ENCODE measurements at places on chromosomes 12 and 14.

- DNase-seq = peak; percentile 47
Observed at GRCh38 chr12:104686196-104686595, 229.4 kb downstream of the CHST11 start.

DNA sequence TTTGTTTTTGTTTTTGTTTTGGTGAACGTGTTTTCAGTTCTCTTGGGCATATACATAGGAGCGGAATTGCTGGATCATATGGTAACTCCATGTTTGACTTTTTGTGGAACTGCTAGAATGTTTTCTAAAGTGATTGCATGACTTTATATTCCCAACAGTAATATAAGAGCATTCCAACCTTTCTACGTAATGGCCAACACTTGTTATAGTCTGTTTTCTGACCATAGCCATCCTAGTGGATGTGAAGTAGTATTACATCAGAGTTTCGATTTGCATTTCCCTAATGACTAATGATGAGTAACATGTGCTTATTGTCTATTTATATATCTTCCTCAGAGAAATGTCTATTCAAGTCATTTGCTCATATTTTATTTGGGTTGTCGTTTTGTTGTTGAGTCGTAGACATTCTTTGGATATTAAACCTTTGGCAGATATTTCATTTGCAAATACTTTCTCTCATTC, 268.7 kb downstream of the AEBP2 start:
- DNase-seq = no peak

- no peak for DNase-seq
Observed at GRCh38 chr12:117523971-117524370, 162.5 kb upstream of the NOS1 start.

- DNase-seq = no peak
Observed at GRCh38 chr14:85239791-85240190, 290.2 kb upstream of the FLRT2 start.

GRCh38 chr12:112498580-112498979, 79.8 kb downstream of the PTPN11 start:
- DNase-seq = no peak

DNA sequence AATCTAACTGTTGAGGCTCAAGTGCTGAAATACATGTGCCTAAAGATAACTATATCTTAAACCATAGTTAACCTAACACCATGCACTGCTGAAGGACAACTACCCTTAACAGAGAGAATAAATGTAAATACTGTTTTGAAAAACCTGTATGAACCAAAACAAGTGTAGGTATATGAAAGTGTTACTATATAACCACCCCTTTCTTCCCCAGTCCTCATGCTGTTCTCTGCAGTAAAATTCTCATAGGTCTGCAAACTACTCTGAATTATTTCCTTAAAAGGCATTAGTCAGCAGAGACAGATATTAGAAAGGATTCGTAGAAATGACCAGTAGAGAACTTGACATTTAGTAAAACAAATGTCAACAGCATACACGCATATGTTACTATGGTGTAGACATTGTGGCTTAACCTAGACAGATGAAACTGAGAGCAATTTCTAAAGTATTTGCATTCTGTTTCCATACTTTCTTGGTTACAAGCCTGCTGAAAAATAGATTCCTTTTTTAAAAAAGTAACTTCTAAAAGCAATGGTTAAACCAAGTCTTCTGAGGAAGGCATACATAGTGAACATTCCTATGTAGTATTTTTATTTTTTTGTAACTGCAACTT, 13.9 kb downstream of the CSRP2 start:
- no peak for DNase-seq

GRCh38 chr14:61524936-61525292, 170.4 kb upstream of the HIF1A start:
- DNase-seq = no peak

DNA sequence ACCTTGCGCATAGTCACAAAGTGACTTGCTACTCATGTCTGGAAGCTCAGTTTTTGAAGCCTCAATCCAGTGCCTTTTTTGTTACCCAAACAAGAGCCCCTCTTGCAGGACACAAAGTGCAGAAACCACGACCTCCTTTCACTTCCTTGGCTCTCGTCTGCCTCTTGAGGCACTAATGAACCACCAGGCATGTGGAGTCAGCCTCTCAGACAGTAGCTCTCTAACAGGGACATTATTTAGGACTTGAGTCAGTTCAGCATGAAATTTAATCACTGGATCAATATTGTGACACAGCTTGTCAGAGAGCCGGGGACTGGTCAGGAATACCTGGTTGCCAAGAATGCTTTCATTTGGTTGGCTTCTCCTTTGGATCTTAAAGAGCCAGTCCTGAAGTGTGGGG, 46.7 kb downstream of the HSPB8 start:
- DNase-seq = no peak

GRCh38 chr12:132329036-132329719, at the start of gene GALNT9:
TSS of gene GALNT9 (minus strand) at chr12:132329589. CDS start at chr12:132329203, 386 bp downstream.
- DNase-seq = no peak

- no peak for DNase-seq
Observed at GRCh38 chr12:124018539-124018938, 45.5 kb downstream of the ZNF664 start.

- no peak for DNase-seq
Observed at GRCh38 chr14:47490353-47490752, 185.1 kb downstream of the MDGA2 start.

DNA sequence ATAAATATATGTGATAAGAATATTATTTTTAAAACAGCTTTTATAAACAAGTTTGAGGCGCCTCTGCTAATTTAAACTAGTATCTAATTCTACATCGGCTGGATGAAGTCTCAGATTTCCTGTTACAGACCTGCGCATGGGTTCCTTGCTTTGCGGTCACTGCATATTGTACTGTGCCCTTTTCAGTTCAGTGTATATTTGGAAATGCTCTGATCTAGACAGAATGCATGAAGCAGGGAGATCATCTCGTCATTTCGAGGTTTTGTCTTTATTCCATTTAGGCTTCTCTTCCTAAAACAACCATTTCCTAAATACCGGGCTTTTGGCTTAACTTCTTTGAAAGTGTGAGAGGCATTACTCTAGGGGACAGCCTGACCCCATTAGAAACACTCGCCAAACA, 25.6 kb downstream of the CRACR2A start:
- DNase-seq = no peak

GRCh38 chr14:94700336-94700735, 69.6 kb downstream of the GSC start:
- DNase-seq = no peak

- peak; percentile 94 for DNase-seq
Observed at GRCh38 chr14:73741386-73741875, 27.2 kb upstream of the PNMA1 start.

- DNase-seq = no peak
Observed at GRCh38 chr12:41365653-41366171, 177.6 kb downstream of the PDZRN4 start.

DNA sequence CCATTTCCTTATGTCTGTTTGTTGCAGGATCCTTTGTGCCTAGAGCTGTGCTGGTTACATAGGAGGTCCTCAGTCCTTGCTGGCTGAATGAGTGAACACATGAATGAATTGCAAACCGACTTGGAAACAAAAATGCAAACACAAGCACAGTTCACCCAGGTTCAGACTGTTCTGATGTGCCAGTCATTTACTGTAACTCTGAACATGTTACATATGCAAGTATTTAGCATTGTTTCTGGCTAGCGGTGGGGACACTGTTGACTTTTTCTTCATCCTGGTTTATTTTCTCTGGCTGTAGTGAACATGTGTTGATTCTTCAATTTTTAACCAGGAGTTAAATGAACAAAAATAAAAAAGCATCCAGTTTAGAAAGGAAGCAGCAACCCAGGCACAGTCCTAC, 33.4 kb downstream of the TSPAN9 start:
- DNase-seq = no peak

- DNase-seq = no peak
Observed at GRCh38 chr12:115267891-115268290, 583.9 kb upstream of the TBX3 start.

- no peak for DNase-seq
Observed at GRCh38 chr12:76084863-76085519, 506 bp upstream of the NAP1L1 start.

- DNase-seq = no peak
Observed at GRCh38 chr14:95303552-95303951, 16.2 kb downstream of the CLMN start.

DNA sequence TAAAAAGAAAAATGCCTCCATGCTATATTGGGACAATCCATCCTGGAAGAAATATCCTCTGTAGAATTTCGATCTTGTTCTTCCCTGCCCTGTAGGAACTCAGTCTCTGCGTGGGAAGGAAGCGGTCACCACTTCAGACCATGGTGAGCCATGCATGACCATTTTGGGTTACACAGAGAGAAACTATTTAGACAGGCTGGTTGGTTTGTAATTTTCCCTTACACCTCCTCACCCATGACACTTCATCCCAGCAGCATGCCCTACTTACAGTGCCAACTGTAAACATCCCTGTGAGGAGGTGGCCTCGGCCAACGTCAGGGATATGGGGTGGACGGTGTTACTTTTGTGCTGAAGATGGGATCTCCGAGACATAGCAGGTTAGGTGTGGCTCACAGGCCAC, 121.4 kb downstream of the SMOC1 start:
- peak; percentile 86 for DNase-seq

GRCh38 chr14:93173943-93174395, 10.7 kb downstream of the MOAP1 start:
- DNase-seq = peak; percentile 37

DNA sequence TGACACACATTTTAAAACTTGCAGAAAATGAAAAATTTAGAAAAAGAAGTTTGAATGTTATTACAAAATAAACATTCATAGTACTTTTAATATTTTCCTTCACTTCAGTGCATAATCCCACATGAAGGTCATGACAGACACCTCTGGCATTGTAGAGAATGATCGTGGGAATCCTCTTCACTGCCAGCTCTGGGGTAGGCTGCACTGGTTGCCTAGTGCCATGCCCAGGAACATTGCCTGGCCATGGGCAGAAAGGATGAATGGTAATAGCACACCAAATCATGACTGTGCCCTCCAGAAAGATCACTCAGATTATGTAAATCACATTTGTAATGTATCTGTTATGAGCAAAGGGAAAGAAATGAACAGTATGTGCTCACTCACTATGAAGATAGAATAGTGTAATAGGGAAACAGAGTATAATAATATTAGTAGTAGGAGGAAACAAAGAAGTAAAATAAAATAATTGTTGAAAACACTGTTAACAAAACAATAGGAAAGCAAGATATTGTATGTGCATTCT, 161.6 kb downstream of the PLCZ1 start:
- DNase-seq = no peak

DNA sequence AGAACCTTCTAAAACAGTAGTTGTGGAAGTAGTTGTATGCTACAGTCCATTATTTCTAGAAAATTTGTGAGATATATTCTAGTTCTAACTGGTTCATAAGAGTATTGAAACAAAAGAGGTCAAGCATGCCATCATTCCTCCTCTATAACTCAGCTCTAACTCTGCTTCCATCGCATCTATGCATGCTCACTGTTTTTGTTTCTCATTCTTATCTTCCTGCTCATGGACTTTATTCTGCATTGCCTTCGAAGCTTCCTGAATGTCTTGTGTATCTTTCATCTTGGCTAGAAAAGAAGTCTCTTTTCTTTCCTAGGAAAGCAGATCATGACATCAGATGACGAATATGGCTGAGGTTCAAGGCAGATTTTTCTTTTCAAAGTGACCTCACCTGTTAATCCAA, 402 bp downstream of the LMNTD1 start:
- DNase-seq = no peak

DNA sequence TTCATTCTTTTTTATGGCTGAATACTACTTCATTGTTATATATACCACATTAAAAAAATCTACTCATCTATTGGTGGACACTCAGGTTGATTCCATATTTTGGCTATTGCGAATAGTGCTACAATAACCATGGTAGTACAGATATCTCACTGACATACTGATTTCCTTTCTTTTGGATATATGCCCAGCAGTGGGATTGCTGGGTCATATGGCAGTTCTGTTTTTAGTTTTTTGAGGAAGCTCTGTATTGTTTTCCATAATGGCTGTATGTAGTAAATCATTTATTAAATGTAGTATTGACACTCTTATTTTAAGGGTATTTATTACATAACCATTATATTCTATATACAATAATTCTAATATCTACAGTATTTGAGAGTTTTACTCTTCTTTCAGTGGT, 43.7 kb downstream of the PTCSC3 start:
- no peak for DNase-seq

GRCh38 chr12:47022296-47022695, 57.1 kb upstream of the PCED1B start:
- peak; percentile 30 for DNase-seq

Measured in Daoy (cell line).